ENCODE measurements at places on chromosomes 12 and 14.

GRCh38 chr12:6539707-6540134 lies 5.4 kb downstream of the GAPDH start:
- no peak for DNase-seq

GRCh38 chr12:110931315-110931728 lies 10.9 kb upstream of the MYL2 start:
- no peak for DNase-seq

GRCh38 chr14:91048265-91048664 lies 12.2 kb downstream of the RPS6KA5 start:
- no peak for DNase-seq

GRCh38 chr12:15270591-15270990 lies 49.4 kb upstream of the RERG start:
- no peak for DNase-seq

- DNase-seq, result no peak
Measured at GRCh38 chr14:75167325-75167724, 9.1 kb downstream of the TMED10 start.

- no peak for DNase-seq
Measured at GRCh38 chr12:31205054-31205453, 120.9 kb downstream of the SINHCAF start.

DNA sequence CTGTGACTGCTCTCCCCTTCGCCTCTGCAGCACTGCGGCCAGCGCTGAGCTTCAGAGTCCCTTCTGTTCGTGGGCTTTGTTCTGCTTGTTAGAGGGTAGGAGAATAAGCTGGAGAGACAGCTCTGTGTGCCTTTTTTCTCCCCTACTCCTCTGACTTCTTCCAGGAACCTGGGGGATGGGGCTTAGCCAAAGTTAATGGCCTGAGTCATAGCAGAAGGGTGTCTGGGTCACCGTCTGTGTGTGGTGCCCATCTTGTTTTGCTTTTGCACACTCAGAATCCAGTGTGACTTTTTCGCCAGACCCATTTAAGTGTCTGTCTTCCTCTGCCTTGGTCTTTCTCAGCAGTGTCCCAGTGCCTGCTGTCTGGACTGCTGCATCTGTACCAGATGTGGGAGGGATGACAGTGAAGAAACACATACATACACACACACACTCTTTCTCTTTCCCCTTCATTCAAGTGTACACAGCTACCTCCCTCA lies 3.0 kb downstream of the KIF5A start:
- no peak for DNase-seq

GRCh38 chr12:65605019-65605418 lies 219.3 kb upstream of the HMGA2 start:
- no peak for DNase-seq

- DNase-seq, result no peak
Measured at GRCh38 chr12:93667672-93668071, 9.5 kb upstream of the CRADD start.

GRCh38 chr12:67354966-67355365 lies 85.8 kb downstream of the CAND1 start:
- no peak for DNase-seq

DNA sequence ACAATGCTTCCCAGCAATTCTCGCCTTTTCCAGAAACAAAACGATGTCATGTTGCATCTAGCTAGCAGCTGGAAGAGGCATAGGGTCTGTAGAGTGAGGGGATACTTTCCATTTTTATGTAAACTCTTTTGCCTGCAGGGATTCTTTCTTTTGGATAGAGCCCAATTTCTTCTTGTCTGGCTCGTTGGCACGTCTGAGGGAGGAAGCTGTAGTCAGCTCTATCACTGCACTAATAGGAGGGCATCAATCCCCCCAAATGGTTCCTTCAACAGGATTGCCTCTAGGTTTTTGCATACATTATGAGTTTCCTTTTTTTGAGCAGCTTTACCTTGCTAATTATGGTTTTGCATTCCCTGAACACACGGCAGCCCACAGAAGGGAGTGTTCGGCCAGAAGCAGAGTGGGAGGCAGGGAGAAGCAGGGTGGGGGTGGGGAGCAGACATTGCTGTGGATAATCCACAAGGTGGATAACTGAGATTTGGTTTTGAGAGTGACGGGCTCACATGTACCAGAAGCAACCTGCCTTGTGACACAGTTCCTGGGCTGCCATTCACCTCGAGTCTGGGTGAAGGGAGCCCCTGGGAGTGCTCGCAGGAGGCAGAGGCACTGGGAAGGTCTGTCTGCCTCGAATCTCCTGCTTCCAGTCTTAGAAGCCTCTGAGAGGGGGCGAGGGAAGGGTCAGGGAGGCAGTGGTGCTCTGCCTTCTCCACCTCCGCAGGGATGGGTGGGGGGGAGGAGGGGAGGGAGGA lies 24.5 kb downstream of the LRTM2 start:
- no peak for DNase-seq

- DNase-seq, result no peak
Measured at GRCh38 chr12:47621960-47622359, 83.9 kb downstream of the RPAP3 start.

GRCh38 chr12:5592310-5592709 lies 160.4 kb downstream of the NTF3 start:
- DNase-seq, result no peak

DNA sequence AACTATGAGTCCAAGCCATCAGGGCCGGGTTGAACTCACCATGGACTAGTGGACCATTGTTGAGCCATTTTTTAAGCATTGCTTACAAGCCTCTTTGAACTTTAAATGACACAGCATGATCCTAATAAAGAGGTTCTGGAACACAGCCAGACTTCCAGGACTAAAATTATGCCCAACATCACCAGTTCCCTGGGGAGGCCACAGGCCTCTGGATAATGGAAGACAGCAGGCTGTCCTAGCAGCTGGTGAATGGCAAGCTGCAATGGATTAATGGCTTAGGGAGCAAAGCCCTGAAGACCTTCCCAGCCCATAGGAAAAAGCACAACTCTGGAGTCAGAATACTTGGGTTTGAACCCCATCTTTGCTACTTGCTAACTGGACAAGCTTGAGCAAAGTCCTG lies 71.3 kb downstream of the FLRT2 start:
- DNase-seq, result no peak

DNA sequence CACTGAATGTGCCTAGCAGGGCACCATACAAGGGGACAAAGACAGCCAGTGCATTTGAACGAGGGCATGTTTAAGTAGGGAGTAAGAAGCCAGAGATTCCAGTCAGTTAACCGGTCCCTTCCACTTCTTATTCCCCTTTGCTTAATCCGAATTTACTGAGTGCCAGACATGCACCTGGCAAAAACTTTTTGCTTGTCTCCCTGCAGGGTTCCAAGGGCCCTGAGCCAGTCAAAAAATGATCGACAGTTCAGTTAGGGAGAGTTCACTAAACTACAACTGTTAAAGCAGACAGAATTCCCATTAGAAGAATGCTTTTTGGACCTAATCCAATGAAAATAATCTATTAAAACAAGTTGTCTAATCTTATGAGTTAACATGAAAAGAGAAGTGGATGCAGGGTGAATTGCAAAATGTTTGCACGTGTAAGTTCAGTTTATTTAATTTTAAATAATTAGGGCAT lies 193.8 kb downstream of the TMTC2 start:
- DNase-seq, result no peak

DNA sequence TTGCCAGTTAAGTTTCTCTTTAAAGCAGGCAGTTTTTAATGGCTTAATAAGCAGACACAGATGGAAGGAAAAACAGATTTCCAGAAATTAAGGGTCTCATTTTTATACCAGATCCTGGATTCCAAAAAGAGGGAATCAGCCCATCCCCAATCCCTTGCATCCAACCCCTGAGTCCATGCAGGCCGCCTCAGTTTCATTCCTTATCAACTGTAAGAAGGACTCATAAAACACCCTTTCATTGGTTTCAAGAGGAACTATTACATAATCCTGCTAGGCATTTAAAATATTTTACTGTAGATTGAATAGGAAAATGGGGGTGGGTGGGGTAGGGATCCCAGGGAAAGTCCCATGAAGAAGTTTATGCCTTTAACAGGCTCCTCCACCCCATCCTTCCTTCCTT lies 9.4 kb downstream of the CCDC184 start:
- DNase-seq, result no peak

DNA sequence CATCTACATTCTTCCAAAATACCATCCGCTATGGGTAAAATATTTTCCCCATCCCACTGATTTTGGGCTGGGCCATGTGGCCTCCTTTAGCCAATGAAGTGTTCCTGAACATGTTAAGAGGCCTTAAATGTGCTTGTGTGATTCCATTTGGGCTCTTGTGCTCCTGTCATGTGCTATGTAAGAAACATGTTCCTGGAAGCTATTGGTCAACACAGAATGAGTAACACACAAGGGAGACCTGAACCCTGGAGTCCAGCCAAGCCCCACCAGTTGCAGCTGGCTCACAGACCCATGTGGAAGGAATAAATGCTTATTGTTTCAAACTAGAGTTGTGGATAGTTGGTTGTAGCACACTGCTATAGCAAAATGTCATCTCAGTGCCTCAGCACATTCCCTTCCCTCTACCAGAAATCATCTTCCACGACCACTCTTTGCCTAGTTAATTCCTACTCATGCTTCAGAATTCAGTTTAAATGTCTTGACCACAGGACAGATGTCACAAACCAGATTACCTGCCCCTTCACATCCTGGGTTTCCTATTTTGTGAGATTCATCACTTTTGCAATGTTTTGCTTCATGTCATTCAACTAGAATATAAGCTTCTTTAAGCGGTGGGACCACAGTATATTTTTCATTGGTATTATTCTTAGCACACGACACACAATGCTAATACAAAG lies 217.3 kb upstream of the EEA1 start:
- DNase-seq, result no peak

- DNase-seq, result no peak
Measured at GRCh38 chr14:54918427-54918826, 15.8 kb upstream of the GCH1 start.

GRCh38 chr12:78725951-78726580 lies 138.5 kb upstream of the SYT1 start:
- DNase-seq, result no peak
